AG04449 (cell line): ENCODE measurements at places on chromosomes 12 and 14.

GRCh38 chr14:79256380-79256779, 954.9 kb downstream of the DIO2 start:
- DNase-seq = no peak

DNA sequence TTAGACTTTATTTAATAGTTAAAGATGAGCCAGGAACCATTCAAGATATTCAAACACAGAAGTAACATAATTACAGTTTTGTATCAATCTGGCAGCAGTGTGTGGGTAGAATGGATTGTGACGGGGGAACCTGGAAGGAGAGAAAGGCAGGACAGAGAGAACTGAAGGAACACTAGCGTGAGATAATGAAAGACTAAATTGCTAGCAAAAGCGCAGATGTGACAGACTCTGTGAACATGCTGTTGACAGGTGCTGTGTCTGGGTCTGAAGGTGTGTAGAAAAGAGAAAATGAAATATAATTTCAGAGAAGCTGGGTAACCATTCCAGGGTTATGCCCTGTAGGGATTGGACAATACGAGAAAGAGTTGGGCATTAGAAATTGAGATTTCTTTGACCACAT, 372.3 kb downstream of the SYT1 start:
- no peak for DNase-seq

DNA sequence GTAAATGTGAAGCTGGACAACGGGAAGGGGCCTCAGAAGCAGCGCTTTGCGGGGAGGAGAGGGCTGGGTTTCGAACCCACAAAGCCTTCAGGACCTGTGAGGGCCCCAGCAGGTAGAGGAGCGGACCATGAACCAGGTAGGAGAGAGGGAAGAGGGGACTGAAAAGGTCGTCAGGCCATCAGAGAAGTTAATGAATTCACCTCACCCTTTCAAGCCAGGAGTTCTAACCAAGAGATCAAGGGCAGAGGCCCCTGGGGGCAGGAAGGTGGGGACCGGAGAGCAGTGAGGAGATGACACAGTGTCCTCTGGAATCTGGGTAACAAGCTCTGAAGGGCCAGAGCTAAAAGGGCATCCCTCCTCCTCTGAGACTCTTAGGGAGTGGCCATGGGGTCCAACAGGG, 19.4 kb downstream of the SERPINA1 start:
- DNase-seq = no peak

DNA sequence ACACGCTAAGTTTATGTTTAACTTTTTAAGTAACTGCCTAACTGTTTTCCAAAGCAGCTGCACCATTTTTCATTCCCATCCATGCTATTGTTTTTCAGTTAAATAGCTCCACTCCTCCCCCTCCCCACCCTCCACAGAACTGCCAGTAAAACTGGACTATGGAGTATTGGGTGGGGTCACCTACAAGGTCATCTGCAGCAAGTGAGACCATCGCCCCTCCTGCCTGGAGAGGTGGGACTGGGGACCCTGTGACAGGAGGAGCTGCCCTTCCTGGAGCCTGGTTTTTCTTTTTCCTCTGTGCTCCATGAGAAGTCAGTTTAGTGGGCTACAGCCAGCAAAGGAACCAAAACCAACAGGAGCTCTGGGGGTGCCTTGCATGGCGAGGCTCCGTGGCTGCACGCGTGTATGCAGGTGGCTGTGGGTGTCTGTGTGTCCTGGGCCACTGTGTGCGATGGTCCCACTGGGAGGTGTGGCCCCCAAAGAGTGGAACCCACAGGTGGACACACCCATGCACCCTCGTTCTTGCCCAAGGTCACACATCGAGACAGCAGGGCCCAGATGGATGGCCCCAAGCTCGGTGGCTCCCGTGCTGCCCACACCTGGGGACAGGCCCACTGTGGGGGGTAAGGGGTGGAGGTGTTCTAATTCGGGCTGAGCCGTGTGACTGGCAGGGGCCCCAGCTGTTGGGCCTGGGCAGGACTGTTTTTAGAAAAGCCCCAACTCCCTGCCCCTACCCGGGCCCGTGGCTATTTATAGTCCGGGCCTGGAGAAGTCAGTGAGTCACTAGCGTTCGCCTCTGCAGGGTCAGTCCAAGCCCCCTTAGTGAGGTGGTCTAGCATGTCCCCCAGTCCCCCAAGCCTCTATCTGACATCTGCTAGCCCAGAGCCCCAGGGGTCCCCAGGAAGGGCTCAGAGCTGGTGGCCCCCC, 2.3 kb upstream of the ADSS1 start:
- no peak for DNase-seq

GRCh38 chr12:87870493-87871460, 158.4 kb downstream of the C12orf50 start:
- DNase-seq = no peak

DNA sequence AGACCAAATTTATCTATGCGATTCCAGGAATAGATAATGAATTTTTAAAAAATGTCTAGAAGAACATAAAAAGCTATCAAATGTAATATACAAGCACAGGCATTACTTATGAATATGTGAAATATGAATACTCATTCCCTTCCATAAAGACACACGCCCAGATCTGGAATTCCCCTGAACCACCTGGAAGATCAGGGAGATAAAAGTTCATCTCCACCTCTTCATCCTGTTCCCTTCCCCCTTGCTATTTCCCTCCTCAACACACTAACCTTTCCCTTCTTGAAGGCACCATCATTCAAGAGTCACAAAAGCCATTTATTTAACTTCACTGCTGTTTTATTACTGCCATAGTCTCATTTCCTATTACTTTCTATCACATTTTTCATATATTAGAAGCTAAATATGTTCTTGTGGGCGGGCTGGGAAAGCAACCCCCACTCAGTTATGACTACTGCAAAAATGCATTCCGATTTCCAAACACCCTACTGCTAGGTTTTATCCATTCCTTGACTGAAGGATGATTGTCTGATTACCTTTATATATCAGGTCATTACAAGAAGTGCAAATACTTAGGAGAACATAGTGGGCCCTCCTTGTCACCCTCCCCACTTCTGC, 16.1 kb downstream of the FGD6 start:
- DNase-seq = no peak

DNA sequence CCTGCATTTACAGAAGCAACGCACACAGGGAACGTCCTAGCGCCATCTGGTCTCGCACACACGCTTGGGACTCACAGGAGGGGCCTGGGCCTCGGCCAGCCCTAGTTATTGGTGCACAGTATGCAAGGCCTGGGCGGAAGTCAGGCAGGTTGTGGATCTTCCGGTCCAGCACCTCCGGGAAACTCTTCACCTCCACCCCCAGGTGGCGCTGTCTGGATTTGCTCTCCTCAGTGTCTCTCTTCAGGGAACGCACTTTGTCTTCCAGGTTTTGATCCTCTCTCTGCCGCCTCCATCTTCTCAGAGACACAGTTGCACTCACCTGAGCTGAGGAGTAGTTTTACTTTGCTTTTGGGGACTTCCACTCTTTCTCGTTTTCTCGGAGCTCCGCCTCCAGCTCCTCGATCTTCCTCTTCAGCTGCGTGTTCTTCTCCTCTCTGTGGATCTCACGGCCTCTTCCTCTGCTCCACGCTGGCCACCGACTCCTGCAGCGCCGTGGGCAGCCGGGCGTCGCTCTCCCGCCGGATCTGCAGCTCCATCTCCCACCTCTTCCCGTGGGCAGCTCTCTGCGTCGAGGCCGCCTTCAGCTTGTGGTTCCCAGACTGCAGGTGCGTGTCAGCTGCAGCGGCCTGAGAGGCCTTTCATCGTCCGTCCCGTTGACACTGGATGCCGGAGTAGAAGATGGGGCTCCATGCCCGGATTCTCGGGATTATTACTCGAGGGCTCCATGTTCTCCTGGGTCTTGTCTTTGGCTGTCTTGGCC, 933.8 kb downstream of the TMEM121 start:
- no peak for DNase-seq

GRCh38 chr12:67456431-67456901, 187.3 kb downstream of the CAND1 start:
- DNase-seq = peak; percentile 53

GRCh38 chr12:55019784-55020183, at the start of gene NEUROD4:
NEUROD4 (plus strand) TSS chr12:55019974; CDS start chr12:55026440, 6,466 bp downstream.
- peak; percentile 9 for DNase-seq

- no peak for DNase-seq
Measured at GRCh38 chr12:33472299-33472698, 32.7 kb upstream of the SYT10 start.

DNA sequence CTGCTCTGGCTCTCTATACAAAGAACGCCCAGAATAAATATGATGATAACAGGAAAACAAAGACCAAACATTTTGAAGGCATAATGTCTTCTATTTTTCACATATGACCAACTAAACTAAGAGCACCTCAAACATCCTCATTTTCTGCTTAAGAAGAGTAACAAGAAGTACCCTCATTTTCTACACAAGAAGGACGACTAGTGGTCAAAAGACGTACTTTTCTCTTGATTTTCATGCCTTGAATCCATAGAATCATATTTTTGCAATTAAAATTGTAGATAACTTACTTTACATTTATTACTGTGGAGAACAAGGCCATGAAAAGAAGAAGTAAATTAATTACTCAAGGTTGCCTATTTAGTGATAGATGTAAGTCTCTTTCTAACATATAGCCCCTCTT, 358.6 kb downstream of the DUSP6 start:
- peak; percentile 29 for DNase-seq

- no peak for DNase-seq
Measured at GRCh38 chr14:52550661-52551060, 1.6 kb downstream of the TXNDC16 start.

- DNase-seq = no peak
Measured at GRCh38 chr12:131192951-131193350, 239.2 kb downstream of the ADGRD1 start.
